ENCODE measurements at places on chromosomes 11 and 22.

DNA sequence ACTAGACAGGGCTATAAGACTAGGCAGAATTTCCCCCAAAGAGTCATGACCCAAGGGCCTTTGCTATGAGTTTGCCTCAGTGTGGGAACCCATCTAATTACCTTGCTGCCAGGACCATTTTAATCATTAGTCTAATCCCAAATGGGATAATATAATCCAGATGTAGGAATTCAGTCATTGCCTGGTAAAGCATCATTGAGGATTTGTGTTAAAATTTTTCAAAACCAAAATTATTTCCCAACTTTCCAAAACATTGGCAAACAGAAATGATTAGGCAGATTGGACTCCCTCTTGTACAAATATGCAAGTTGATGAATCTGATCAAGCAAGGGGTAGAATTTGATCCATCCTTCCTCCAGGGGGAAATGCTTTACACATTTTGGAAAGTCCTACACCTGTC lies 16.2 kb upstream of the MMP13 start:
- no peak overlapping the region for H3K27ac ChIP-seq
- peaks cover 2% of the 10 kb centered on the region for H3K4me1 ChIP-seq
- no peaks in the 10 kb centered on the region for H3K36me3 ChIP-seq
- peaks cover 3% of the 10 kb centered on the region for H3K27me3 ChIP-seq
- DNase-seq, result no peak

- no peaks in the 10 kb centered on the region for H3K27me3 ChIP-seq
- peak overlapping the region; percentile 34 for H3K27ac ChIP-seq
- H3K4me3 ChIP-seq, result no peak overlapping the region
- no peaks in the 10 kb centered on the region for H3K36me3 ChIP-seq
- H3K4me1 ChIP-seq, result peaks cover 6% of the 10 kb centered on the region
These were observed 27.7 kb upstream of the SMCO4 start for GRCh38 chr11:93570759-93571413.

DNA sequence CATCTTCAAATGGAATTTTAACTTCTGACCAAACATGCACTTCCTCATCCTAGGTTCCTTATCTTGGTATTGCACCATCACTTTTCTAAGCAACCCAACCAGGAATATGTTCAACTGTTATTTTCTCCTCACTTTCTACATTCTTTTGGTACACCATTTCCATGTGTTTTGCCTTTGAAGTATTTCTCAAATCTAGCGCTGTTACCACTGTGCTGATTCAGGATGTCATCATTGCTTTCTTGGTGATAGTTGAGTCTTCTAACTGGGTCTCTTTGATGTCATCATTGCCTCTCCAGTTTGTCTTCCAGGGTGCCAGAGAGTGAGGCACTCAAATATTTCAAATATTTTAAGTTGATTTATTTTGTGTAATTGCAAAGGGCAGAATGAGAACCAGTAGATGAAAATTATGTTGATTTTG lies 47.5 kb downstream of the HORMAD2 start:
- no peak overlapping the region for H3K27ac ChIP-seq
- H3K4me1 ChIP-seq, result no peaks in the 10 kb centered on the region
- no peak for DNase-seq
- H3K4me3 ChIP-seq, result no peak overlapping the region
- H3K27me3 ChIP-seq, result no peaks in the 10 kb centered on the region
- no peaks in the 10 kb centered on the region for H3K36me3 ChIP-seq

GRCh38 chr11:65557280-65558001 lies 718 bp downstream of the LTBP3 start:
- peaks cover 40% of the 10 kb centered on the region for H3K27me3 ChIP-seq
- peak overlapping the region; percentile 71 for H3K4me3 ChIP-seq

- H3K27me3 ChIP-seq, result no peaks in the 10 kb centered on the region
- no peak overlapping the region for H3K27ac ChIP-seq
- H3K4me1 ChIP-seq, result peaks cover 6% of the 10 kb centered on the region
- H3K4me3 ChIP-seq, result no peak overlapping the region
- H3K36me3 ChIP-seq, result no peaks in the 10 kb centered on the region
These were observed 127.0 kb downstream of the COMMD9 start for GRCh38 chr11:36162006-36162882.

- H3K27ac ChIP-seq, result no peak overlapping the region
- DNase-seq, result no peak
- H3K4me1 ChIP-seq, result no peaks in the 10 kb centered on the region
- peaks cover 3% of the 10 kb centered on the region for H3K27me3 ChIP-seq
- no peak overlapping the region for H3K4me3 ChIP-seq
These were observed 23.5 kb upstream of the PAK1 start for GRCh38 chr11:77497368-77497767.

Data from progenitor cell of endocrine pancreas (in vitro differentiated cells).